ENCODE measurements at places on chromosomes 16 and 17.

- DNase-seq, result no peak
Observed at GRCh38 chr17:69672924-69673323, 258.4 kb downstream of the MAP2K6 start.

- no peak for DNase-seq
Observed at GRCh38 chr17:19285213-19285900, 48.2 kb downstream of the EPN2 start.

DNA sequence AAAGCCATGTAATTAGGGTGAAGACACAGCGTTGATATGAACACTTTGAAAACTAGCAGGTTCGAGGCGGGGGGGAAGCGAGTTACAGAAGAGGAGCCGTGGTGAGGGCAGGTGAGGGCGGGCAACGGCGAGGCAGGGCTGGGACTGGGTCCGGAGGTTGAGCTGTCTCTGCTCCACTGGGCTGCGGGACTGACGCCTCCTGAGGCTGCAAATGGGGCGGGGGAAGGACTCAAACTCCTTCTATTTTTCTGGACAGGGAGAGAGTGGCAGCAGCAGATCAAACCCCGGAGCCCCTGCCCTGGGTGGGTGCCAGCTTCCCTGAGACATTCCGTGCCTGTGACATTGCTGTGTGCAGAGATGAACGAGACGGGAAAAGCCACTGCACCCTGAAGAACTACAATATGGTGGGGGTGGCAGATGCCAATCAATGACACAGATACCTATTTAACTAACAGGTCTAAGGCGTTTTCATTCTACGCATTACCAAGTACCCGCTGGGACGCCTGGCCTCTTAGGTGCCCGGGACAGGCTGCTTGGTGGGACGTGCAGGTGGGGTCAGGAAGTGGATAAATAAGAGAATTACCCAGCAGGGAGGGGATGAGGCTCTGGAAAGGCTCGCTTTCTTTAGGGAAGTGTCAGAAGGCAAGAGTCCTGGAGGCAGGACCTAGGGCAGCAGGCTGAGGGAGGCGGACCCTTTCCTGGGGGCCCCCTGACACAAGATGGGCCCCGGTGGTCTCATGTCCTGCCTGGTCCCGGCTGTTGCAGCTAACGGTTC is 30.4 kb downstream of the RPH3AL start:
- no peak for DNase-seq

GRCh38 chr16:15494236-15494635 is 59.8 kb downstream of the BMERB1 start:
- DNase-seq, result no peak

GRCh38 chr16:50386774-50387173 is 18.0 kb upstream of the BRD7 start:
- DNase-seq, result no peak

DNA sequence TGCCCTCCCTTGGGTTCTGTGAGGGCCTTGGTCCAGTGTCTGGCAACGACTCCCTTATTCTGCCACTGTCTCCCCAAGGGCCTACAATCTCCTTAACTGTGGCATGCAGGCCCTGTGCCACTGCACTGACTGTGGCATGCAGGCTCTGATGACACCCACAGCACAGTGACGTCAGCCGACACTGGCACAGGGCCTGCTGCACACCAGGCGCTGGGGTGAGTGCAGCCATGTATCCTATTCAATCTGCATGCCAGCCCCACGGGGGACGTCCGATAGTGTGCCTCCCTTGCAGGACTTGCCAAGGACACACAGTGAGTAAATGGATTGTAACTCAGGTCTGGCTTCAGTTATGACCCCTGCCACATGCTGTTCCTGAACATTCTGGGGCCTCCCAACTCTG is 39.8 kb upstream of the RASD1 start:
- DNase-seq, result no peak

- peak; percentile 40 for DNase-seq
Observed at GRCh38 chr17:42275527-42276358, 448 bp downstream of the STAT5B start.

DNA sequence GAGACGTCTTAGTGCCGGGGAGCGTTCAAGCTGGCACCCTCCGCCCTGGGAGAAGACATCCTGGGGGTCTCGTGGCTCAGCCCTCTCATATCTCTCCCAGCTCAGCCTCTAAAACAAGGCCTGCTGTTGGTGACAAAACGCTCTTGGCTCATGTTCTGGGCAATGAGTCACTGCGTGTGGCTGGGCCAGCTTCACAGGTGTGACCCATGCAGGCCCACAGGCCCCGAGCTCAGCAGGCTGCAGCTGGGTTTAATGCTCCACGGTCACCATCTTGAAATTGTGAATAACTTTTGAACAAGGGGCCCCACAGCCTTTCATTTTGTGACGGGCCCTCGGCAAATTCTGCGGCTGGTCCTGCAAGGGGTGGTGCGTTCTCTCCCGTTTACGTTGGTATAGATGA is 22.4 kb downstream of the GAA start:
- no peak for DNase-seq

- DNase-seq, result no peak
Observed at GRCh38 chr16:2472885-2473445, 1.9 kb downstream of the NTN3 start.

DNA sequence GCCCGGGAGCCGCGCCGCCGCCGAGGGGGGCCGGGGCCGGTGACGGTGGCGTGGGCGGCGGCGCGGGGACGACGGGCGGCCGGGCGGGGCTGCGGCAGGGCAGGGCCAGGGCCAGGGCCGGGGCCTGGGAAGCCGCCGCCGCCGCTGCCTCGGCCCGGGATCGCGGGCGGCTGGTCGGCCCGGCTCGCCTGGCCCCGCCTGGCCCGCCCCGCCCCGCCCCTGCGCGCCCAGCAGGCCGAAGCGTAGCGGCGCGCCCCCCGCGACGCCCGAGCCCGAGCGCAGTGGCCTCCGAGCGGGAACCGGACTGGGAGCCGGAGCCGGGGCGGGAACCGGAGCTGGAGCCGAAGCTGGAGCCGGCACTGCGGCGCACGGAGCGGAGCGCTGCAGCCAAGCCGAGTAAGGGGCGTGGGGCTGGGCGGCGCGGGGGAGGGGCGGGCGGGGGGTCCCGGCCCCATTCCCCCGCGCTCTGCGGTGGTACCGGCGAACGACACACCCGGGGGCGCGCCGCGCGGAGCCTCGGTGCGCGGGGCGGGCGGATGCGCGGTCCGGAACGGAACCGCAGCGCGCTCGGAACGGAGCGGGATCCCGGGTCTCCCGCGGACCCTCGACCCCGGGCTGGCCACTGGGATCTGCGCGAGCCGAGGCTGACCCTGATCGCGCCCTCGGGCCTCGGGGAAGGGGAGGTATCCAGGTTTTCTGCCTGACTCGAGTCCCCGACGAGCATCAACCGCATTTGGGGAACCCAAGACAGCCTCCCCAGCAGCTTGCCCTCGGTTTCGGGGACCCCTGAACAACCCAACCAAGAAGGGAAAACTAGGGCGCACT is at the start of gene BEAN1:
Gene BEAN1 (plus strand): TSS at position 260 of the 825 bp plus-strand sequence. CDS start 10,382 bp downstream, outside the sequence.
- DNase-seq, result no peak

- no peak for DNase-seq
Observed at GRCh38 chr16:63742150-63742549, 1379.7 kb downstream of the CDH11 start.

DNA sequence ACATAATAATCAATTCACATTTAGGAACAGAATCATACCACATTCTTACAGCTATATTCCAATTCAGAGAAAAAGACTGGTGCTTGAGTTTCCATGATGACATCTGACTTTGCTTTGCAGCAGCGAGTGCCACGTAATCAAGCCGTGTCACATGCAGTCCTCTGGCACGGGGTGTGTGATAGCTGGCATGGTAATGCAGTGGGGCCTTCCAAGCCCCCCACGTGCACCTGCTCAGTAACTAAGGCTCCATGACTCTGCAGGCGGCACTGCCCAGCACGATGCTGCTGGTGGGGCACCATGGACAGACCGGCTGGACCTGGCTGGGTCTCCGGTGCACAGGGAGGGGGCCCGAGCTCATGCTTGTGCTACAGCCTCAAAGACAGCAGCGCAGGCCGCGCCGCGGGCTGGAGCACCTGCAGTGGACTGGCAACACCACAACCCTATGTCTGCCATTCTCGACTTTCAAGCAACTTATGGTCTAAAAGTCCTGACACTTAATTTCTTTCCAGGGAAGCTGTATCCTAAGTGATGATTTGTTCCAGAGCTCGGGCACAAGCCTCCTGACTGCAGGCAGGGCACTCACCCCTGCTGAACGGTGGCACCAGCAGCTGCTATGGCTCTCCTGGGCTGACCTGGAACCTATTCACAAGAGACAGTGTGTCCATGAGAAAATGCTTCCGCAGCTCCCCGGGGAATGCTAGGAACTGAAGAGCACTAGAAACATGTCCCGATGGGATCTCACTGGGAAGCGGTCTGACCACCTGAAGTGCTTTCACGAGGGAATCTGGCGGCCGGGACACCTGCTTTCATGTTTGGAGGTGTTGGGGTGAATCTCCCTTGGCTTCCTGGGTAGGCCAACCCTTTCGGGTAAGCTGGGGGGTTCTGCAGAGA is 99.5 kb upstream of the DNAH17 start:
- DNase-seq, result no peak

DNA sequence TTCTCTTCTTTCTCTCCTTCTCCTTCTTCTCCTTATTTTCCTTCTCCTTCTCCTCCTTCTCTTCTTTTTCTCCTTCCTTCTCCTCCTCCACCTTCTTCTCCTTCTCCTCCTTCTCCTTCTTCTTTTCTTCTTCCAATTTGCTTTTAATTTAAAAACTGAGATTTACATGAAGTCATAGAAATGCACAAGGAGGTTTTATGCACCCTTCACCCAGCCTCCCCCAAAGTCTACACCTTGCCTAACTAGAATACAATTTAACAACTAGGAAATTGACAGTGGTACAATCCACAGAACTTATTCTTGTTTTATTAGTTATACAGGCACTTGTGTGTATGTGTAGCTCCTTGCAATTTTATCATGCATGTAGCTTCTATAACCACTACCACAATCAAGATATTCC is 826.7 kb downstream of the KCNJ2 start:
- no peak for DNase-seq

DNA sequence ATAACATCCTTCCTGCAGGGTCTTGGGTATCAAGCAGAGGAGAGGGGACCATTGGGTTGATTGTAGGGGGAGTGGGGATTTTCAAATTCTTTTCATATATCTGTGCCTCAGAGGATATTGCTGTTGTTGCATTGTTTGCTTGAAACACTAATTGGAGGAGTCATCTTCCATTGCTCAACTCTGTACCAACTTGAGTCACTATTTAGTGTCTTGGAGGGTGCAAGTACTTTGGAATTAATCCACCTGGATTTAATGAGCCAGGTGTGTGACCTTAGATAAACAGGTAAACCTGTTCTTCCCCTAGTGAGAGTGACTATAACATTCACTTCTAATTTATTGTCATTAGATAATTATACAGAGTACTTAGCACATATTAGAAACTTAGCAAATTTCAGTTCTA is 151.3 kb upstream of the CNTNAP4 start:
- DNase-seq, result no peak

GRCh38 chr16:78452025-78452555 is 352.6 kb downstream of the WWOX start:
- no peak for DNase-seq

DNA sequence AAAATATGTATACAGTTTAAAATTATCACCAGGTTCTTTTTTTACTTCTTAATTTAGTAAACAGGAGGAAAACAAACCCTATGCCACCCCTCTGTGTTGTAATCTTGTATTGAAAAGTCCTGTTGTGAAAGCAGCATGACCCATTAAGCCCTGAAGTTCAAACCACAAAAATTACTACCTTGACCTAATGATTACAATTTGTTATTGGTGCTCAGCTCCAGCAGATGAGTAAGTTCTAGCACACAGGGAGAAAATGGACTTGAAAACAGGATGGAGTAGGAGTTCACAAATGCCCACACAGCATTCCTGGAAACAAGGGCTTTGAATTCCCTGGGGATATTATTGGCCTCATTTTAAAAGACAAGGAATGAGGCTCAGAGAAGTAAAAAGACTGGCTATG is 505.8 kb upstream of the ERCC4 start:
- DNase-seq, result no peak

DNA sequence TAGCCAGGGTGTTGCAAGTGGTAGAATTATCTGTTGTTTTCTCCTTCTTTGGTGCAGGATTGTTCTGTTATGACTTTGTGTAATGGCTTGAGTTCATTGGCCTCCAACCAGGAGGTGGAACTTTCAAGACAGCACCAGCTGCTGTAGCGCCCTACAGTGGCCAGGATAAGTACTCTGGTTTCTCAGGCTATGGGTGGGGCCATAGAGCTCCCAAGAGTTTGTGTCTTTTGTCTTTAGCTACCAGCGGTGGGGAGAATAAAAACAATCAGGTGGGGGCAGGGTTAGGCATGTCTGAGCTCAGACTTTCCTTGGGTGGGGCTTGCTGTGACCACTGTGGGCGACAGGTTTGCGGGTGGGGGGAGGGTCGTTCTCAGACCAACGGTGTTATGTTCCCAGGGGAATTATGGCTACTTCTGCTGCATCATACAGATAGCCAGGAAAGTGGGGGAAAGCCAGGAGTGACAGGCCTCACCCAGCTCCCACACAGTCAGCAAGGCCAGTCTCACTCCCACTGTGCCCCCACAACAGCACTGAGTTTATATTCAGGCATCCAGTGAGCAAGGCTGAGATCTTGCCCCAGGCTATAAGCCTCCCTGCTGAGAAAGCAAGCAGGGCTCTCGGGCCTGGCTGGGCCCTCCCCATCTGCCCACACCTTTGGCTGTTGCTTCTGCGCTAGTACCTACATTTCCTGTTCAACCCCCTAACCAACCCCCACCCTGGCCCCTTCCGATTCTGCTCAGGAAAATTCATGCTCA is 15.4 kb downstream of the ABCA10 start:
- no peak for DNase-seq

All from activated CD4-positive, alpha-beta T cell treated with anti-CD3 and anti-CD28 coated beads, Interleukin-2, Interleukin-6, amounts not matched to agents 100 ng/mL and 50 ng/mL, durations not matched to agents 16 hours and 8 hours (primary cell).